CD4-positive, alpha-beta T cell treated with Interleukin-2 at 100 ng/mL for 4 hours (primary cell): ENCODE measurements at places on chromosomes 6 and 20.

DNA sequence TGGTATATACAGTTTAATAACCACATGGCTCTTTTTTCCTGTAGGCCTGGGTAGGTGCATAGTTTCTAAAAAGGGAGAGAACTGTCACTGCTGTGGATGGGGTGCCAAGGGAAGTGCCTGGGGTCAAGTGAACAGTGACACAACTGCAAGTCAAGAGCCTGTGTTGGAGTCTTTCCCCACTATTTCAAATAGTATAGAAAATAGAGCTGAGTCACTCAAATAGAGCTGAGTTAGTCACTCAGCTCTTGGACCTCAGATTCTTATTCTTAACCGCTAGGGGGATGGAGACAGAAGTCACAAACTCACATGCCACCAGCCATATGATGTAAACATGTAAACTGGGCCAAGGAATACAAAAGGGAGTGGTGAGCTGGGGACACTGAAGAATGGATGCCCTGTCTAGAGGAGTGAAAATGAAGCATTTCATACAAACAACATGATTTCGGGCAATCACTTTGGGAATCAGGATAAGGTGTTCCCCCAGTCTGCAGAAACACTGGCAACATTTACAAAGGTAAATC lies 2.1 kb downstream of the NQO2 start:
- DNase-seq, result peak; percentile 71

DNA sequence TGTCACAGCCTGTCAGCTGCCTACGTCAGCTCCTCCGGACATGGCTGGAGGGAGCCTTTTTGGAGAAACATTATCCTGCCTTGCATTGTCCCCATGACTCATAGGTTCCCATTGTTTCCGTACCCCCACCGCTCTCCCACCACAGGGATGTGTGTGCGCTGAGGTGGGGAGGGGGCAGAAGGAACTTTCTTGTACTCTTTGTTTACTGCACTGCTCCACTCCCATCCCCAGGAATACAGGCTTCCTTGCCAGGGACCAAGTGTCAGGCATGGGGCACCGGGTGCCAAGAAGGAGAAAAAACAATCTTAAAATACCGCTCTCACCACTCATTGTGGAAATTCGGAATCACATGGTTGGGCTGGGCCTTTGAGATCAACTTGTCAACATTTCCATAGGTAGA lies 51.0 kb downstream of the KCNK5 start:
- no peak for DNase-seq

DNA sequence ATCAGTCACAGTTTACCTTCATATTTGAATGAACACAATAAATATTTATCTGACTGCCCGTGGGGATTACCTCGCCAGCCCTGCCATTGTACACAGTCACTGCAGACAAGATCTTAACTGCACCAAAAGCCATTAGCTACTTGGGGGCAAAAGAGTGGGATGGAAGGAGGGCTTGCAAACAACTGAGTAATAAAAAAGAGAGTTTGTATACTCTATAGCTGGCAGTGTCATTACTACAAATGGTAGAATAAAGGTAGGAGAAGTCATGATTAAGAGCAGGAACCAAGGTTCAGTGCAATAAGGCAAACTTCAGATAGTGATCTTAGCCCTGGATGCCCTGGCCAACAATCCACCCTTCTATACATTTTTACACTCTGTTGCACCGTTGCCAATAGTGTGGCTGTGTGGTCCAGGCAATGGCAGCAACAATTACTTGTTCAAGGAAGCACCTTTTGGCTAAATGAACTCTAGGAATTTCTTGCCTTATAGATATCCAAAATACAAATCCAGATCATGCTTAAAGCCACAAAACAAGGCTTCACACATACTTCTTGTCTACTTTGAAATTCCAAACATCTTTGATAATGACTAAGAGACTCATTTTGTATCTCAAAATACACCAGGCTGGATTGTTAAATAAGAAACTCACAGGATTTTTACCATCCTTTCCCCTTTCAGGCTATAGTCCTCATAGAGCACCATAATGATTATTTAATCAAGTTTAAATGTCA lies 955.4 kb upstream of the ADGRB3 start:
- no peak for DNase-seq

GRCh38 chr20:2663364-2663886 lies 591 bp downstream of the IDH3B start:
- no peak for DNase-seq

DNA sequence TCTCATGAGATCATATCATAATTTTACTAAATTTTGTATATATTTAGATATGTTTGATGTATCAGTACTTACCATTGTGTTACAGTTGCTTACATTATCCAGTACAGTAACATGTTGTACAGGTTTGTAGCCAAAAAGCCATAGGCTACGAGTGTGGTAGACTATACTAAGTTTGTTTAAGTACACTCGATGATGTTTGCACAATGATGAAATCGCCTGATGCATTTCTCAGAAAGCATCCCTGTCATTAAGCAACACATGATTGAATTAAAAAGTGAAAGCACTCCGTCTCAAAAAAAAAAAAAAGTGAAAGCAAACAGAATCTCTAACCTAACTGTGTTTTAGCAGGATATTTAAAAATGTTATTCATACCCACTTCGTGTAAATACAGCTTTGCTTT lies 104.9 kb upstream of the TFAP2D start:
- no peak for DNase-seq

DNA sequence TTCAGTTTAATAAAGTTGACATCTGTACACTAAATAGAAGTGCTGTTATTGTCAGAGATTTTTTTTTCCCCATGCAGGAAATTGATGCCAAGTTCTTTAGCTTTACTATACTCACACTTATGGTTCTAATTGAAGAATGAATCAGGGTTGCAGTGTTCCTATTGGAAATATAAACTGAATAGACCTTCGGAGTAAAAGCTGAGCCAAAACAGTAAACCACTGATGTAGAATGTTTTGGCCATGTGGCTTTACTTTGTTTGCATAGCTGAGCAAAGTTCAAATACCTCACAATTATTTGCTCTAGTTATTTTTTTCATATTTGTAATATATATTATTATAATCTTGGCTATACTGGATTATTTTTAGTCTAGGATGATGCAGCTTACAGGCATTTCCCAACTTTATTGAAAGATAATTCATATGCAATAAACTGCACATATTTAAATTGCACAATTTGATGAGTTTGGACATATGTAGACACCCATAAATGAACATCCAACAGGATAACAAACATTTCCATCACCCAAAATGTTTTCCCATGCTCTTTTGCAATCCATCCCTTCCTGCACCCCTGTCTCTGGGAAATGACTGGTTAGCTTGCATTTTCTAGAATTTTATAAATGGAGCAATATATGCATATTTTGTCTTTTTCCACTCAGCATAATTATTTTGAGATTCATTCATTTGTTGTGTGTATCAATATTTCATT lies 105.8 kb upstream of the NOX3 start:
- DNase-seq, result no peak

GRCh38 chr6:19983374-19983773 lies 146.2 kb downstream of the ID4 start:
- DNase-seq, result no peak

DNA sequence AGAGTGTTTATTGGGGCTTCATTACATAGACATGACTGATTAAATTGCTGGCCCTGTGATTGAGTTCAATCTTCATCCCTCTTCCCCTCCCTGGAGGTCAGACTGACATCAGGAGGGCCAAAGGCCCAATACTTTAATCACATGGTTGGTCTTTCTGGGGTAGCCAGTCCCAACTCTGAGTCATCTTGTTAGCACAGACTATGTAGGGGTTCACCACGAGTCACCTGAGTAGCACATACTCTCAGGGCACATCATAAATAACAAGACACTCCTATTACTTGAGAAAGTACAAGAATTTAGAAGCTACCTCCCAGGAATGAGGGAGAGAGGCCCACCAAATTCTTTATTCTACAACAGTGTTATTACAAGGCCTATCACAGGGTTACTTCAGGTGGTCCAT lies 11.3 kb downstream of the GINS1 start:
- DNase-seq, result no peak

DNA sequence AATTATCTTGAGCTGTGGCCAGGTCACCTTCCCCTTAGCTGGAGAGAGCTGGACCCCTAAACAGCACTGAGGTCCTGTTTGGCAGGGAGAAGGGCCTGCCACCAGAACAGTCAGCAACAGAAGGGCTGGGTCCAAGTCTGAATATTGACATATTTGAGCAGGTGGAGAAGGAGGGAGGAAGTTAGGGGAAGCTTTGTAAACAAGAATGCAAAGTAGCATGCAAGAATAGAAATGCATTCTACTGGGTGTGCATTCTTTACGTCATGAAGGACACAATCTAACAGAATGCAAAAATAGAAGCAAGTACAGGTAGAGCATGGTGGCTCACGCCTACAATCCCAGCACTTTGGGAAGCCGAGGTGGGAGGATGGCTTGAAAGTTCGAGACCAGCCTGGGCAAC lies 100.5 kb downstream of the QRSL1 start:
- DNase-seq, result no peak

GRCh38 chr6:34671367-34671766 lies 25.2 kb downstream of the ILRUN start:
- DNase-seq, result no peak

GRCh38 chr6:34142061-34142998 lies 3.6 kb downstream of the GRM4 start:
- no peak for DNase-seq

- no peak for DNase-seq
Measured at GRCh38 chr20:12166053-12166717, 248.5 kb downstream of the BTBD3 start.

- DNase-seq, result no peak
Measured at GRCh38 chr6:49565855-49566254, 15.4 kb downstream of the C6orf141 start.

DNA sequence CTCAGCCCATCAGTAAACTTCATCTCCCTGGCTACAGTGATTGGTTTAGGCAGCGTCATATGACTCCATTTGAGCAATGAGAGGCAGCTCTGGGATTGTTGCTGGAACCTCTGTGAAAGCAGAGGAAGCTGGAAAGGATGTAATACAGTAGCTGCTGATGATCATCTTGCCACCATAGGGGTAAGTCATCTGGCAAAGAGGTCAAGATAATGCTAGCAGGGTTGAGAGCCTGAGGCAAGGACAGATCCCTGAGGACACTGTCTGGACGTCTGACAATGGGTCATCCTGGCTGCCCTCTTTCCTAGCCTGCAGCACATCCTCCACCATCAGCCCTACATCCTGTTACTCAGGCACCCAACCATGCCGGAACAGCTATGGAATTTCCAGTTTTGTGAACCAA lies 25.5 kb upstream of the FKBP1A start:
- no peak for DNase-seq

- DNase-seq, result no peak
Measured at GRCh38 chr6:31765910-31766794, 3.7 kb downstream of the SAPCD1 start.

DNA sequence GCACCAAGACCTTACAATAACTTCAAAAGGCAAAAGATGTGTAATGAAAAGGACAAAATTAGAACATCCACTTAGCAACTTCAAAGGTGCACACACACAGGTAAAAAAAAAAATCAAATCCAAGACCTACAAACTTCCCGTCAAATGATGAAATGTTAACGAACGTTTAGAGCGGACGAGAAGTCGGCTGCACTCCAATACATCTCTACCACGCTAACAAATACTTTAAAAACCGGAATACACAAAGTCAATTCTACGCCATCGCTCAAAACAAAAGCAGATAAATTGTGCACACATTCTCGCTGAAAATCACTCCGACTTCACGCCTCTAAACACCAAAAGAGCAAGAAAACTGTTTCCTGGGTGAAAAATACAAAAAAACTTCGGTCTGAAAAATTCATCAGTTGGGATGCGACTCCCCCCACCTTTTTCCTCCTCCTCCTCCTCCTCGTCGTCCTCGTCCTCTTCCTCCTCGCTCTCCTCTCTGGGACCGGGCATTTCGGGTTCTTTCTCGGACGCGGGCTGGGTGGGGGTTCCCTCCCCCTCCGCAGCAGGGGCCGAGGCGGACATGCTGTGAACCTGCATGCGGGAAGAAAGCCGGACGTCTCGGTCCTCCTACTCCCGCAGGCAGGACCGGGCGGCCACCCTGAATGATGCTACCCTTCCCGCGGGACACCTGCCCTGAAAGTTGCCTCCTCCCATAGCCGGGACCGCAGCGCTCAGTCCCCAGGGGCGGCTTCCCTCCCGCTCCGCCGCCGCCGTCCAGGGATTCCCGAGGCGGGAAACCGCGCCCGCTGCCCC lies 712 bp downstream of the DEK start:
- DNase-seq, result peak; percentile 26
